Nephron progenitor cell (in vitro differentiated cells): ENCODE measurements at places on chromosomes 6 and 20.

- peak; percentile 22 for DNase-seq
Measured at GRCh38 chr6:139124887-139125672, 9.8 kb upstream of the HECA start.

DNA sequence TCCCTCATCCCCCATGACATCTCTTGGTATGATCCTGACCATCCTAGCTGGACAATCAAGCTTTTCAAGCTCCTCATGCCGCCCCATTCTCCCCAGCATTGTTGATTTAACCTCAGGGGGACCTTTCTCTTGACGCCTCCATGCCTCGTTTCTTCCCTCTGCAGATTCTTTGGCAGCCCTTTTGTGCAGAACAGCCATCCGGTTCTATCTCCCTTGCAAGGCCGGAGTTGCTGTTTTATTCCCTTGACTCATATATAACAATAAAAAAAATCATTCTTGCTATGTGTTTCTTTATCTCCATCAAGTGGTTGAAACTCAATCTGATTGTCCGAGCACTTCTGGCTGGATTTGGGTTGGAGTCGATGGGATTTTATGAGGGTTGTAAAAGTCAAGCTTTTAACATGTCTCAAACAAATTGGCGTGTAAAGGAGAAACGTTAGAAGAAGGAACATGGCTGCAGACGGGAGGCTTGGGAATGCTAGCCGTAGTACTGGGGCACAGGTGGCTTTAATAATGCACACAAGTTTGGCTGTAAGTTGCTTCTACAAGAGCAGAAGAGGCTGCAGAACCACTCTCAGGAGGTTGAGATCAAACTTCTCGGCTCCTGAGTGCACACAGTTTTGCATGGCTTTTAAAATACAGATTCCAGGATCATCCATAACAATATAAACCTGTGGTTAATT, 3.9 kb upstream of the SULF2 start:
- peak; percentile 26 for DNase-seq

DNA sequence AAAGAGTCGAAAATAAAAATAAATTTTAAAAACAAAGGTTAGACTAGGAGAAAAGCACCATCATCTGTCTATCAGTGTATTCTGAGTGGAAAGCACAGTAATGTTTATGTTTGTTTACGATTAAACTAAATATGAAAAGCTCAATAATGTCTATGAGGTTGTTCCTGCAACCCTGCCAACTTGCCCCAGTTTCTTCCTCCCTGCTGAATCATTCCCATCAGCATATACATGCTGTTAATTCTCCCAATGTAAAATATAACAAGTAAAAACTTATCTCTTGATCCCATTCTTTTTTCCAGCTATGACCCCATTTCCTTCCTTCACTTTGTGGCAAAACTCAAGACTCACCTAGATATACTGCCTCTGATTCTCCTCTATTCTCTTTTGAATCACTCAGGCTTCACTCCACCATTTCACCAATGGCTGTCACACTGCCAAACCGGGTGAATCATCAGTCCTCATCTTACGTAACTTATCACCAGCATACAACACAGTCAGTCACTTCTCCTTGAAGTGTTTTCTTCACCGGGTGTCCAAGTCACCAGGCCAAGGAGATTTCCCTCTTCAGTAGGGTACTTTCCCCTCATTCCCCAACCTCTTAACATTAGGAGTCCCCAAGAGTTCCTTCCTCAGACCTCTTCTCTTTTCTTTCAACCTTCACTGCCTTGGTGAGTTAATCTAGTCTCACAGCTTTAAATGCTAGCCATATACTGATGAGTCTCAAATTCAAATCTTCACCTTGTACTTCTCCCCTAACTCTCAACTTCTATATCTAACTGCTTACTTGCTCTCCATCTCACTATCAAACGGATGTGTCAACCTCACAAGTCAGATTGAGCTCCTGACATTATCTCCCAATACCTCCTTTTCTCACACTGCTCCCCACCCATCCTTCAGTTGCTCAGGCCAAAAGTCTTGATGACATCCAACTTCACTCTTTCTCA, 6.2 kb downstream of the TMEM242 start:
- DNase-seq: no peak

GRCh38 chr20:11260611-11261010, 586.8 kb upstream of the JAG1 start:
- DNase-seq: no peak

DNA sequence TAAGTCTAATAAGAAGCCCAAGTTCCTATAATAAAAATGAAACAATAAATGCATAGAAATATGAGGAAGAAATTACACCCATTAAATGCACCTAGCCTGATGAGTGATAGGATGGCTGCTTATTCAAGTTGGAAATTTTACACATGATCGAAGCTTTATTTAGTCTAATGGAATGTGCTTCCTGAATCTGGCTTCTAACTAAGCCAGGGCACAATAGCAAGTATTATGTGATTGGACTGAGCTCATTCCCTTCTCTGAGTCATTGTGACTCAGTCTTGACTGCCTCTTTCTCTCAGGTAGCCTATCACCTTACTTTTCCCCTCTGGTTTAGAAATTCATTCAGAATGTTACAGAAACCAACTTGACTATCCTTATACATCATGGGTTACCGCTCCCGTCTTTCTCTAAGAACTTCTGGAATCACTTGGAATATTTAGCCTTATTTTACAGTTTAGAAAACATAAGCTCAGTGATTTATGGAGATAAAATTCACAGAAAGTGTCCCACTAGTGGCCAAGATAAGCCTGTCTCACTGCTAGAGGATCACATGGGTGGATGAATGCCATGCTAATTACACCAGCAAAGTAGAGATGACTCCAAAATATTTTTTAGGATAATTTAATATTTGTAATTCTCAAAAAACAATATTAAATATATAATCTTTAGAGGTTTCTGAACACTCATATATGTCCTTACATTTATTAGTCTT, 505.3 kb upstream of the JAG1 start:
- no peak for DNase-seq

DNA sequence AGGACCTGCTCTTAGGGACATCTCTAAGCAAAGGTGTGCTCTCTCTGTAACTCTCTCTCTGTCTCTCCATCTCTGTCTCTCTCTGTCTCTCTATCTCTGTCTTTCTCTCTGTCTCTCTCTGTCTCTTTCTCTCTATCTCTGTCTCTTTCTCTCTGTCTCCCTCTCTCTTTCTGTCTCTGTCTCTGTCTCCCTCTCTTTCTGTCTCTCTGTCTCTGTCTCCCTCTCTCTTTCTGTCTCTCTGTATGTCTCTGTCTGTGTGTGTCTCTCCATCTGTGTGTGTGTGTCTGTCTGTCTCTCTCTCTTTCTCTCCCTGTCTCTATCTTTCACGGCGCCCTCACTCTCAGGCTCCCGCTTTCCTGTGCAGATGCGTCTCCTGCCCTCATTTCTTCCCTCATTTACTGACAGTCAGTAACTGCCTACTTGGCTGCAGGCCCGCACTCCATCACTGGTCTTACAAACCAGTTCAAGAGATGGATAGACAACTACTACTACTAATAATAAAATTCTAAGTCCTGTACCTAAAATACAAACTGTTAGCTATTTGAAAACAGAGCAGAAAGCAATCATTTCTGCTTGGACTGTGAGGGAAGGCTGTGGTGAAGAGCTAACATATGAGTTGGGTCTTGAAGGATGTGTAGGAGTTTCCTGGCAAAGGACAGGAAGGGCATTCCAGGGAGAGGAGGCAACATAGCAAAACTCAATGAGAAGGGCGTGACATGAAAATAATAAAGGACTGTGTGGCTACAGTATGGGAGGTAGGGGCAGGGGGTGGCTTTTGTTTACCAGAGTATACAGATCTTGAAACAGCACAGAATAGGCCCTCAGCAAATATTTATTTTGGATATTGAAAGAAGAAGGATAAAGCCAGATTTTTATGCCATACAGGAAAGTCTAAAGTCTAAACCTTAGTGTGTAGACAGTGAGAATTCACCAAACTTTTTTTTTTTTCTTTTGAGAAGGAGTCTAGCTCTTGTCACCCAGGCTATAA, 67.8 kb upstream of the TAB2 start:
- no peak for DNase-seq

GRCh38 chr6:330948-331347, 38.7 kb downstream of the DUSP22 start:
- DNase-seq: no peak

GRCh38 chr6:3392930-3393835, 63.7 kb downstream of the SLC22A23 start:
- no peak for DNase-seq
